Mesenteric fat pad (tissue), 1 donor: ENCODE measurements at places on chromosomes 3 and 15. TPM values are rescaled to one million over a fixed set of nuclear protein-coding genes. Genes with fewer than 3 reads are reported as not detected.
A peak's percentile ranks its signal among the peaks of the same experiment; 100 is the strongest.

Gene C2CD4A
- total RNA-seq, result not detected

Gene RASL12
- total RNA-seq, result 4.7 TPM

Gene MCTP2
- total RNA-seq, result 11.0 TPM

Gene TMEM266
- 0.19 TPM for total RNA-seq

GRCh38 chr3:160860346-160860745 is 104.3 kb downstream of the PPM1L start:
- no peak for DNase-seq

GRCh38 chr3:72346526-72346926 is 501.7 kb downstream of the SHQ1 start:
- no peak for DNase-seq

GRCh38 chr15:94875550-94875949 is 644.2 kb downstream of the MCTP2 start:
- no peak for DNase-seq

GRCh38 chr3:137766876-137767537 is 2.9 kb downstream of the SOX14 start:
- no peak for DNase-seq

DNA sequence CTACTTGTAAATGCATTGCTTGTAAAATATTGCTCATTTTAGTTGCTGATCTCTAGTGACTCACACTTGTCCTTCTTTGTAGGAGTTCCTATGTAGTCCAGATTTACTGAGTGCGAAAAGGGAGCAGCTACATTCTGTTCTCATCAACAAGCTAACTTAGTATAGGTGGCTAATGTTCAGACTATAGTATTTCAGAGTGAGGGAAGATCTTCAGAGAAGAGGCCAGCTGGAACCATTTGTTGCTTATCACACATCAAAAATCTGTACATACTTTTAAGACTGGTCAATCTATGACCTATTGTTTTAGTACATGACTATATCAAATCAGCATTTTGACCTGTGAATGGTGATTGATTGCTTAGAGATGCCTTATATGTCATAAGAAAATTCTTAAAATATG is 71.3 kb upstream of the THSD4 start:
- DNase-seq, result no peak

GRCh38 chr3:39021465-39022285 is 30.1 kb downstream of the SCN11A start:
- DNase-seq, result no peak

GRCh38 chr15:64930778-64931371 is 19.2 kb downstream of the ANKDD1A start:
- peak; percentile 77 for DNase-seq

- no peak for DNase-seq
Observed at GRCh38 chr3:17136136-17136721, 251.5 kb downstream of the PLCL2 start.

GRCh38 chr15:42804739-42805138 is 67.8 kb upstream of the CDAN1 start:
- DNase-seq, result no peak

GRCh38 chr3:189851682-189852081 is 220.5 kb downstream of the TP63 start:
- DNase-seq, result no peak

- DNase-seq, result no peak
Observed at GRCh38 chr3:141659821-141660613, 78.1 kb upstream of the RNF7 start.

DNA sequence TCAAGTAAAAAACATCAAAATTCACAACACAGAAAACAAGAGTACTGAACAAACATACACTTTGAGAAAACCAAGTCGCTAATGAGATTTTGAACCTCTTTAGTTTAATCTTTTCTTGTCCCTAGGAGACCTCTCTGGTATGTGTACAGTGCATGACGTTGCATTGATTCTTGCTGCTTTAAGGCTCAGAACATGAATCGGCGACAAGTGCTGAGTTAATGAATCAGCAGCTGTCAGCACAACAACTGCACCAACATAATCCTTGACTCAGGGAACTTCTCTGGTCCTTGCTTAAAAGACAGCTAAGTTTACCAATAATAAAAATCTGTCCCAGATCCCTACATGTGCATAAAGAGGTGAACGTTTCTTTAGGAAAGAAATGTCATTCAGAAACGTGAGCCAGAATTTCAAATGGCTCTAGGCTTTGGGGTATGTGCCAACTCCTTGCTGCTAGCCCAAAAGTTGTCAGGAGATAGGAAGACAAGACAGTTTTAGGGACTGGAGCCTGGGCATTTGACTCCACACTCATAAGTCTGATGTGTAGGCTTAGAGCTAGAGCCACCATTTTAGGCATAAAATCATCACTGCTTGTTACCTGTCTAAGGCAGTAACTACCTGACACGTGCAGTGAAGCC is 86.9 kb downstream of the IL5RA start:
- no peak for DNase-seq

GRCh38 chr3:87468938-87469337 is 192.6 kb upstream of the POU1F1 start:
- DNase-seq, result no peak

DNA sequence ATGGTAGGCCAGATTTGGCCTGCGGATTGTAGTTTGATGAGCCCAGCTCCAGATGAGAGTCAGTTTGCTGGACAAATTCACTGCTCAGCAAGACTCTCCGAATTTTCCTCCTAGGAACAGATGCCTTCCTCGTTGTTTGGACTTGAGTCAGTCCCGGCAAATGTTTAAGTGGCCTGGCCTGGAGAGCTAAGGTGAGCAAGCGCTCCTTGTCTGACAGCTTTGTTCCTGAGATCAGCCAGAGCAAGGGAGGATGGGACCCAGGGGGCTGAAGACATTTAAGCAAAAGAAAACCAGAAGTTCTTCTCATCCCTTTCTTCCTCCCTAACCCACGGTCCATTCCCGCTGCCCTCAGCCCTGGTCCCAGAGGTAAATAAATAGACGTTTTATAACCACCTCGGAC is 40.3 kb downstream of the POLR2M start:
- no peak for DNase-seq

- no peak for DNase-seq
Observed at GRCh38 chr15:40932649-40933516, 3.7 kb downstream of the DLL4 start.
